ENCODE measurements at places on chromosomes 3 and 15.

DNA sequence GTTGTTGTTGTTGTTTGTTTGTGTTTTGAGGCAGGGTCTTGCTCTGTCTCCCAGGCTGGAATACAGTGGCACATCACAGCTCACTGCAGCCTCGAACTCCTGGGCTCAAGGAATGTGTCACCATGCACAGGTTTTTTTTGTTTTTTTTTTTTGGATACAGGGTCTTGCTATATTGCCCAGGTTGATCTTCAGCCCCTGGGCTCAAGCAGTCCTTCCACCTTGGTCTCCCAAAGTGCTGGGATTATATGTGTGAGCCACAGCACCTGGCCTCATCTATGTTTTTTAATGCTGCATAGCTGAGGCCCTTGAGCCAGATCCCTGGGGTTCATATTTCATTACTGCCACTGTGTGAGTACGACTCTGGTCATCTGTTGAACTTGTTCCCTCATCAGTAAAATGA, 352.6 kb downstream of the FEZF2 start:
- no peak for DNase-seq

GRCh38 chr3:54305409-54306099, 183.2 kb downstream of the CACNA2D3 start:
- DNase-seq, result no peak

- no peak for DNase-seq
These were observed 569.0 kb downstream of the TUSC7 start for GRCh38 chr3:117278424-117279190.

- peak; percentile 67 for DNase-seq
These were observed 202.7 kb upstream of the KBTBD8 start for GRCh38 chr3:66795365-66795764.

GRCh38 chr3:162332344-162332743, 835.7 kb downstream of the OTOL1 start:
- no peak for DNase-seq
